ENCODE measurements at places on chromosomes 2 and 18.

DNA sequence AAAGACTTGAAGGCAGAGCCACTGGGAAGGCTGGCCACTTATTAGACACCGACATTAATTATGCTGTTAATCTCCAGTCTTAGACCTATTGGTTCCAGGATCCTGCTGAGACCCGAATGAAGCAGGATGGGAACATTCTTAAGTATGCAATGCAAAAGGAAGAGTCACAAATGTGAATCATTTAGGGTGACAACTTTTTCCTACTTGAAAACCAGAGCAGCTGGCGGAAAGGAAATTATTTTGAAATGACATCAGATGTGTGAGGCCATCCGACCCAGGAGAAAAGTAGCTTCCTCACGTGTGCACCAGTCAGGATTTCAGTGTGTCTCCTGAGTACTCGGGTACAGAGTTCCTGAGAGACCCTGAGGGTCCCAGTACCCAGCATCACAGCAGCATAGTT is 222.9 kb upstream of the NCKAP5 start:
- no peak for DNase-seq

GRCh38 chr2:20484810-20485611 is 38.1 kb downstream of the RHOB start:
- DNase-seq = no peak

DNA sequence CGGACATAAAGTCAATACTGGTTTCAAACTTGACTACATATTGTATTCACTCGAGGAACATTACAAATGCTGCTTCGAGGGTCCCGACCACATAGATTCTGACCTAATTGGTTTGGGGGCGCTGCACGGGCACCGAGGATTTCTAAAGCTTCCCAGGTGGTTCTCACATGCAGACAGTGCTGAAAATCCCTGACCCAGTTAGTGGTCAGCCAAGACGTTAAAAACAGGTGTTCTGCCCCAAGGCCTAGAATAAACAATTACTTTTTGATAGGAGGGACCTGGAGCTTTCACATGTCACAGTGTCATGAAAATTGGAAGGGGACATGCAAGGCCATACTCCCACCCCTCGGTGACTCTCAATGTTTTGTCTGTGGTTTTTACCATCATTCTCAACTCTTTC is 368.9 kb downstream of the RNF144A start:
- DNase-seq = no peak

- DNase-seq = no peak
These were observed 78.2 kb upstream of the GALNT3 start for GRCh38 chr2:165872101-165872791.

- no peak for DNase-seq
These were observed 136.1 kb downstream of the SH3BP4 start for GRCh38 chr2:235087832-235088495.
